B cell (primary cell): ENCODE measurements at places on chromosomes 6 and 20.

DNA sequence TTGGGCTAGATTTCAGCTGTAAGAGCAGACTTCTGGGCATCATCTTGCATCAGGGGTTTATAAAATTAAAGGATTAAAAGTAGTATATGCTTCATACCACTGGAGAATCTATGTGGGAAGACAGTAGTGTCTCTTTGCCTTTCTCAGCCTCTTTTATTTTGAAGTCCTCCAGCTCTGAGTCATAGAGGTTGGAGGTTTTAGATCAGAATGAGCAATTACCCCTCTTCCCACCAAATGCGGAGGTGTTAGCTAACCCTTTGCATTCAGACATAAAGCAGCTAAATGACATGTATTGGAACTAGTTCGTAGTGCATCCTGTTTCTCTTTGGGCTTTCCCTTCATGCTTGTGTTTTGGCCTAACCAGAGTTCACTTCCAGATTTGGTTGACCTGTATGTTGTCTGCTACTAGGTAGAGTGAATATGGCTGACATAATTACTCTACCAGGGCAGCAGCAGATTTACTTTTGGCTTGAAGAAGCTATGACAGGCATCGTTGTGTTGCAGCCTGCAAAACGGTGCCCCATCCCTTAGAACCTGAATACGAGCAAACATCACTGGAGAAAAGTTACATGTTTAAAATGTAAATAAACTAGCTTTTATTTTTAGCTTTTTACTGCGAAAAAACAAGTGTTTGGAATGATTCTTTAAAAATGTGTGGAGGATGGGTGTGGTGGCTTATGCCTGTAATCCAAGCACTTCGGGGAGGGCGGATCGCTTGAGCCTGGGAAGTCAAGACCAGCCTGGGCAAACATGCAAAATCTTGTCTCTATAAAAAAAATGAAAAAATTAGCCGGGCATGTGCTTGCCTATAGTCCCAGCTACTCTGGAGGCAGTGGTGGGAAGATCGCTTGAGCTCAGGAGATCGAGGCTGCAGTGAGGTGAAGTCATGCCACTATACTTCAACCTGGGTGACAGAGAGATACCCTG lies 82.2 kb downstream of the MYO6 start:
- no peak for DNase-seq

DNA sequence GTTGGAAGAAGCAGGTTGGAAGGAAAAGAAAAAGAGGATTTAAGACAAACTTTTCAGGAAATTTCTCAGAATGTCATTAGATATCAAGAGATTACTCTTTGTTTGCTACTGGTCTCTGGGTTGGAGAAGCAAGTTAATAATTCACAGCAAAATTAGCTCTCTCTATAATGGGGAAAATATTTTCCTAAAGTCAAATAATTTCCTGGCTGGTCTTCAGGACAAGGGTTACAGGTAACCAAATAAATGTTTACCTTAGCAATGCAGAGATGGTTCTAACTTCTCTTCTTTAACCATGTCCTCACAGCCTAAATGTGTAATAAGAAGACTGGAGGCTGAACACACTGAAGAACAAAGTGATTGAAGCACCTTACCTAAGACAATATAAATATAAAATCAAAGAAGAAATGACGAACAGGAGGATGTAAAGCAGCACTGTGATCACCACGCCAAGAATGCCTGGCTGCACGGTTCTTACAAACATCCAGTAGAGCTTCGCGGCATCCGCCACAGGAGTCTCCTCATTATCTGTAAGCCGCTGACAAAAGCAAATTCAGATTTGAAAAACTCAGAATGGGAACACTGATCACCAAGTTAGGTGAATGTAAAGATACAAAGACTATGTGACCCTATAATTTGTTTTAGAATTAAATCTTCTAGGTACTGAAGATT lies 717.5 kb downstream of the TFAP2A start:
- no peak for DNase-seq

GRCh38 chr6:149252622-149253021 lies 64.9 kb upstream of the TAB2 start:
- DNase-seq, result no peak

- DNase-seq, result no peak
Measured at GRCh38 chr6:36586606-36587005, 7.6 kb upstream of the SRSF3 start.

DNA sequence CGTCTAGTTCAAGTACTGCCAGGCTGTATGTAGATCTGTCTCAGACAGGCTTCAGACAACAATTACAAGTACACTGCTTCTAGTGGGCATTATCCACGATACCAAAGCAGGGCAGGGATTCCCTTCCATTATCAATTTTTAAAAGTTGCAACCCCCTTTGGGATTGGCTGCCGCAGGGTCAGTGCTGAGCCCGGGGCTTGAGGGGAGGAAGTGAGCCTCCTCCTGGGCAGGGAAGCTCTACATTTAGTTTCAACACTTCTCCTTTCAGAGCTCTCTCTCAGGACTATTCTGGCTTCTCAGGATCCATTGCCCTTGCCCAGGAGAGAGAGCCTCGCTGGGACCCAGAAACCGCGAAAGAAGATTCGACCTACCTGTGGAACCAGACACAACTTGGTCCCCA lies 1.5 kb downstream of the HTR1B start:
- DNase-seq, result no peak

DNA sequence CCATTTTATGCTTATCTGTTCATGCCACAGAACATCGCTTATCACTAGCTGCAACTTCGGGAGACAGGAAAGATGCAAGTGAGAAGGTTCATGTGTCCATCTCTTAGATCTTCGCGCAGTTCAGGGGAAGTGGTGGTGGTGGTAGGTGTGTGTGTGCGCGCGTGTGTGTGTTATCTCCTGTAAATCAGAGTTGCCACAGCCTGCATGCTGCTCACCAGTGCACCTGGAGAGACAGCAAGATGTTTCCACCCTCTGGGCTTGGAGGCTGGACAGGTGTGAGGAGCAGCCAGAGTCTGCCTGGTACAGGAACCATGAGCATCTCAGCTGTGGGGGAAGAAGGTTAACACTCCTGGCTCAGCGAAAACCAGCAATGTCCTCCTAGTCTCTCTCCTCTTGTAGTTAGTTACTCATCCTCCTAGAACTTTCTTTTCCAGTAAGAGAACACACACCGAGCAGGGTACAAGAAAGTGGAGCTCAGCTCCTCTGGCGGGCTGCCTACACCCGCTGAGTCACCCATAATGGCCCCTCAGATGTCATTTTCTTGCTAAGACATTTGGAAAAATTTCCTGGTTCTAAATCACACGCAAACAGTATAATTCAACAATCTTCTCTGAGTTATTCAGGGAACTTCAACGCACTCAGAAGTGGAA lies 5.1 kb upstream of the TUBB1 start:
- no peak for DNase-seq

DNA sequence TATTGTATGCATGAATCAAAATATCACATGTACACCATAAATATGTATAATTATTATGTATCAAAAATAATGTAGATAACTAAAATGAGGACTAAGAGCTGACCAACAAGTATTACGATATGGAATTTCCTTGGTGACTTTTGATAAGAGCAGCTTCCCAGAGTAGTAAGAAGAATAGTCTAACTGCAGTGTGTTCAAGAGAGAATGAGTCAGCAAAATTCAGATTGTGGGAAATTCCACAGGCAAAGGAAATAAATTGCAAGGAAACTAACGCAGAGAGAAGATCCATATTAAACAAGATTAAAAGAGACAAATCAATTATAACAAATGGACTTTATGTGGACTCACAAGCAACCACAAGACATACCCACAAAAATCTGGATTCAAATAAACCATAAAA lies 26.4 kb downstream of the FRK start:
- DNase-seq, result no peak

DNA sequence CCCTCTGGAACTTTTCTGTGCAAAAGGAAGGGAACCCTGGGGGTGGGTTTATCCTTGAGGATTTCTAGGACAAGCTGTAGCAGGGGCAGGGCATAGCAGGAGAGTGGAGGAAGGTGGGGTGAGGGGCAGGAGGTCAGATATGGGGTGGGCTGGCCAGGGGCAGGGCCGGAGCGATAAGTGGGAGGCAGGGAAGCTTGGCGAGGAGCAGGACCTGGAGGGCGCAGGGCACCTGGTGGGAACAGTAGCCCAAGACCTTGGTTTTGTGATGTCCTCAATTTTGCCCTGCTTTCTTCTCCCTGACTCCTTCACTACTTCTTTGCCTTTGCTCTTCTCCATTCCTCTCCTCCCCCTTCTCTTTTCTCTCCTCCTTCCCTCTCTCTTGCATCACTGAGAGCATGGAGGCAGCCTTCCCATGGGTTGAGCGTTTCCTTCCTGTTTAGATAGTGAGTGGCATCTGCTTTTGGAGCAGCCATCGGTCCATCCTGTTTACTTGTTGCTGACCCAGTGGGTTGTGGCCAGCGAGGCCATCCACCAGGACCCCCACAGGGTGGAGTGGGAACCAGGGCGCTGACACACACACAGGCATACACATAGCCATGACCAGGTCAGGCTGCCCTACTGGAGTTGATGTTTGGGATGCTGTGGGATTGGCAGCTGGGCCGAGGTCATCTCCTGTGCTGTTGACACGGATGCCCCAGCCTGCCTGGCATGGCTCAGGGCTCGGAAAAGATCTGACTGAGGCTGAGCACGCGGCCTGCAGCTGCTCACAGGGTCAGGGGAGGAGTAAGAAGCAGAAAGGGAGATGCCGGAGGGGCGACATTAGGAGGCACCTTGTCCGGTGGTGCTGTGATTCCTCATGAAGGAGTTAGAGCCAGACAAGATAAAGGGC lies 121.0 kb upstream of the RNF24 start:
- DNase-seq, result no peak

DNA sequence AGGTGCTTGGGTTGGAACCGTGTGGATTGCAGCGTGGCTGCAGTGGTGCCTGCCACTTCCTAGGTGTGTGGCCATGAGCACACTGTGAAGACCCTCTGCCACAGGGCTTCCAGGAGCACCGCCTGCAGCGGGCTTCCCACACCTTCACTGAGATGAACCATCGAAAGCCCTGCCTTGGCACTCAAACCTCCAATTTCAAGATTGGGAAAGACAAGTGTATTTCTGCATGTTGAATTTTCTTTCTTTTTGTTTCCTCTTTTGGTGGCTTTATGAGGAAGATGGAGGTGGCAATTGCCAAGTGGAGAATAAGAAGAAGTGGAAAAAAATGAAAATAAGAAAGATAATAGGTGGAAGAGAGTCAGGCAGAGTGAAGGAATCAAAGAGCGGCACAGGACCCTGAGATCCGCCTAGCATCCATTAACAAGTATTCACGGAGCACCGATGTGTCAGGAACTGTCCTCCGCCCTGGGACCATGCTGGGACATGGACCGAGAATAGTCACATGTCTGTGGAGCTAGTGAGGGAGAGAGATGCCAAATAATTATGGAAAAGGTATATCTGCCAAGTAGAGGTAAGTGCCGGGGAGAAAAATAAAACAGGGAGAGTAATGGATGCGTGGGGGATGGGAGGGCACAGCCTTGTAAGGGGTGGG lies 159.9 kb downstream of the BCAS1 start:
- DNase-seq, result no peak

- DNase-seq, result no peak
Measured at GRCh38 chr6:167744681-167745669, 81.7 kb upstream of the AFDN start.

DNA sequence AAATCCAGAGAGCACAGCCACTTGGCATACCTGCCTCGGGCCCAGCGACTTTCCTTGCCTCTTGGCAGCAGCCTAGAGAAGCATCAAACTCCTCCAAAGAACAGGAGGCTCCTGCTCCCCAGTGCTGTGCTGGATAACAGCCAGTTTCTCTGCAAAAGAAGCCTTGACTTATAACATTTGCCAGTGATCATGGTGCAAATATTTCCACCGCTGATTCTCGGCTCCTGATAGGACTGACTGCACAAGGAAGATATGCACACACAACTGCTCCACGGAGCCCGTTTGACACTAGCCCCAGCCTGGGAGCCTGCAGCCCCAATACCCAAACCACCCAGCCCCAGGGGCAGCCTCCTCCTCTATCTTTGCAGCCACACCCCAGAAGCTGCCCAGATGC lies 17.5 kb downstream of the ACSS1 start:
- DNase-seq, result no peak

DNA sequence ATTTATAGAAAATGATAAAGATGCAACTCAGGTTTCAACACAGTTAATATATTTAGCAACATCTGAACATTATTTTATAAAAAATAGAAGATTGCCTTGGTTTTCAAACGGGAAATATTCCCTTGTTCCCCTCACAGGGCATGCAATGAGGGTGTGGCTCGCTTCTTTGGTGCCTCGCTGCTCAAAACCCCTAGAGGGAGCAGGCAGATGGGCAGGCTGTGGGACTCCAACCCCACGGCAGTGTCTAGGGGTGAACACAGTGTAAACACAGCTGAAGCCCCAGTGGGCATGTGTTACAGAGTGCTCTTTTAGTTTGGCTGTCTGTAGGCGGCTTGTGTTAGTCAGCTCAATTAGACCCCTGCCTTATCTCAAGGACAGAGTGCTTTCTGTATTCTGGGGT lies 560.8 kb upstream of the IMPG1 start:
- DNase-seq, result no peak

GRCh38 chr6:79353226-79353625 lies 118.7 kb upstream of the HMGN3 start:
- no peak for DNase-seq

GRCh38 chr6:166587631-166588413 lies 1.3 kb upstream of the RAMACL start:
- peak; percentile 73 for DNase-seq

DNA sequence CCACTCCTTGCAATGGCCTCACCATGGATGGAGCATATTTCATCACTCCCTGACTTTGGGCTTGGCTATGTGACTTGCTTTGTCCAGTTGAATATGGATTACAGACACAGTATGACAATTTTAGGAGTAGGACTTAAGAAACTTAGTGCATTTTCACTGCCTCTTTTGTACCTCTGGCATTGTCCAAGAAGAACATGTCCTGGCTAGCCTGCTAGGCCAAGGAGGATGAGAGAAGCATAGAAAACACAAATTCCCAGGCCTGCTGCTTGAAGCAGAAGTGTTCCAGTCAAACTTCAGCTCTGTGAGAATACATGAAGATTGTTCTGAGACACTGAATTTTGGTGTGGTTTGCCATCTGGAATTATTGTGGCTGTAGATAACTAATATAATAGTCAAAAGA lies 3.1 kb upstream of the MCHR2 start:
- DNase-seq, result no peak

DNA sequence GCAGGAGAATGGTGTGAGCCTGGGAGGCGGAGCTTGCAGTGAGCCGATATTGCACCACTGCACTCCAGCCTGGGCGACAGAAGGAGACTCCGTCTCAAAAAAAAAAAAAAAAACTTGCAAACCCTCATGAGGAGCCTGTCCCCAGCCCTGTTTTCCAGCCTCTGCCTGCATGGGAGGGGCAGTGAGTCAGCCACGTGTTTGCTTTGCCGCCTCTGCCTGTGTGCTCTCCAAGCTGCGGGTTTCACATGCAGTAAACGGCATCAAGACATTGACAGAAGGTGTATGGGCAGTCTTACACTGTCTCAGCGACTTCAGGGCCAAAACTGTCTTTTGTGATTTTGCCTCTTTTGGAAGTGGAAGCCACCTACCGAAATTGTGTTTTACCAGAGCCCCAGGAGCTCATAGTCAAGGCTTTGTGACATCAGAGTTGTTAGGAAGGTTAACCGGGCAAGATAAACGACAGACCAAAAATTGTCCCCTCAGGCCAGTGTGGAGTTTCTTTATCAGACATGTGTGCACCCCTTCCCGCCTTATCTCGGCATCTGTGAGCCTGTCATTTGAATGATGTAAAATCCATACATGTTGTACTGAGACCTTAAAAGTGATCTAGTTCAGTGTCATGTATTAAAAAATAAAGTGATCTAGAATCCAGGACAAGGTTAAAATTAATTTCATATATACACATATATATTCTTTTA lies 52.9 kb downstream of the RPP40 start:
- no peak for DNase-seq
